Fibroblast of mammary gland (primary cell): ENCODE measurements at places on chromosomes 7 and 10.

- DNase-seq = no peak
These were observed 200.6 kb downstream of the GLRX3 start for GRCh38 chr10:130336617-130337304.

DNA sequence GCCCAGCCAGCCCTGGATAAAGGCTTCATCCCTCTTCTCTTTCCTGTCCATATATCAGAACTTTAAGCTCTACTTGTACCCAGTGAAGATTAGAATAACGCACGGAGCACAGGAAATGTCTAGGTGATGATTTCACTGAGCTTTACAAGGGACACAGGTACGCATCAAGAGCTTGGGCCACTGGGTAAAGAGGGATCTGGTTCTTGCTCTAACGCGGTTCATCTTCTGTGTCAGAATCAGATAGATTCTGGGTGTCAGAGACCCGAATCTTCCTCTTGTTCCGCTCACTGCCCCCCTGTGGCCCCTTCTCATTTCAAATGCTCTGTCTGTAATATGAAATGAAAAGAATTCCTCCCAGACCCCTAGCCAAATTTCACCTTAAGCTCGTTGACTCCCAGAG is 24.7 kb downstream of the IL2RA start:
- no peak for DNase-seq

GRCh38 chr10:47024046-47024322 is 112.8 kb downstream of the PTPN20 start:
- DNase-seq = no peak

- DNase-seq = no peak
These were observed 18.0 kb upstream of the SEM1 start for GRCh38 chr7:96727534-96728088.

GRCh38 chr10:22824984-22825383 is 102.9 kb upstream of the ARMC3 start:
- peak; percentile 70 for DNase-seq

DNA sequence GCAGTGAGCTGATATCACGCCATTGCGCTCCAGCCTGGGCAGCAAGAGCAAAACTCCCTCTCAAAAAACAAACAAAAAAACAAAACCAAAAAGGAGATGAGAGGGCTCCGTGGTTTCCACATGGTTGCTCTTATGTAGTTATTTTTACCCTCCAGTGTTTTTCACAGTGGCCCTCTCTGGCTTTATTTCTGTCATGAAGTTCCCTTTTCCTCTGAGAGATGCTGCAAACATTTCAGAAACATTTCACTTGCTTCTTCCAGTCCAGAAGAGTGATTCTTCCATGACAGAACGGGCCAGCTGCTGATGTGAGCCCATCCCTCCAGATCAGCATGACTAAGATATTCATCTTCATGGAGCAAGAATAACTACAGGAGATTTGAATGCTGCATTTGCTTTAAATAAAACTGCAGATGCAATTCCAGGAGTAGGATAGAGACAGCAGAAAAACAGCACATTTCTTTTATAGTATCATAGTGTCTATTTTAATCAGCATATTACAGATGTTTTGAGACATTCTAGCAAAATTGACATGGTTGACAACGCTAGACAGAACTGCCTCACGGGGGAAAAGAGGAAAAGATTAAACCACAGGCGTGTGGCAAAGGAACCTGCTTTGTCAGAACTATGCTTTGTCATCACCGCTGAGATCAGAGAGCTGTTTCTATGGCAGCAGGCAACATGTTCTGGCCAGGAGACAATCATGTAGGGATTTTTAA is 40.3 kb downstream of the NRCAM start:
- peak; percentile 81 for DNase-seq

DNA sequence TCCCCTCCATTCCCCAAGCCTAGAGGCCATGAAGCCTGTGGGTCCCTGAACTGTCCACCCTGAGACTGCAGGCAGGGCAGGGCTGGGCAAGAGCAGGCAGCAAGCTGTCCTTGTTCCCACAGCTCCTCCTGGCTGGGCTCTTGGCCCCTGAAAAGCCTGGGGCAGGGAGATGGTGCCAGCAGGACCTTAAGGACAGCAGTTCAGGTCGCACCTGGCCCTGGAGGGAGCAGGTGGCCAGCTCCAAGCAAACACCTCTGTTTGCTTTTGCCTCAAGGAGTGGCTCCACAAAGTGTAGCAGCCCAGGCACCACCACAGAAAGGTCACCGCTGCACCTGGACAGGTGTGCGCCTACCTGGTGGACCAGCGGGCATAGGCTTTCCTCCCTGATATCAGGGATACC is 5.2 kb downstream of the RET start:
- no peak for DNase-seq

GRCh38 chr7:155738652-155739537 is 73.4 kb downstream of the SHH start:
- DNase-seq = peak; percentile 85

DNA sequence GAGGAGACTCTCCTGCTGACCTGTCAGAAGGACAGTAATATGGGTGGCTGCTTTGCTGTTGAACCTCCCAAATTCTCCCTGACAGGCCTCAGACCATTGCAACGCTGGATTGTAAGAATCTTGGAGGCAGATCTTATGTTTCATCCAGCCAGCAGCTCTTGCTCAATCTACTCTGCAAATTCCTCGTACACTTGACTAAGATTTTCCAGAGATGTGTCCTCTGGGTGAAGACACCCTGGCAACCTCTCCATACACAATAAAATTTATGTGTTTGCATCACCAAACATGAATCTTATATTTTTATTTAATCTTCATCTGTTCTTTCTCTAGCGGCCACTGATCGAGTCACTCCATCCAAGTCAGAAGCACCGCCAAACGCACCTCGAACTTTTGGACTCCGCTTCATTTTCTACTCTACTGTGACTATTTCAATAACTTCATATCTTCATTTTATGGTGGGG is 623.1 kb downstream of the ACTR3B start:
- no peak for DNase-seq

DNA sequence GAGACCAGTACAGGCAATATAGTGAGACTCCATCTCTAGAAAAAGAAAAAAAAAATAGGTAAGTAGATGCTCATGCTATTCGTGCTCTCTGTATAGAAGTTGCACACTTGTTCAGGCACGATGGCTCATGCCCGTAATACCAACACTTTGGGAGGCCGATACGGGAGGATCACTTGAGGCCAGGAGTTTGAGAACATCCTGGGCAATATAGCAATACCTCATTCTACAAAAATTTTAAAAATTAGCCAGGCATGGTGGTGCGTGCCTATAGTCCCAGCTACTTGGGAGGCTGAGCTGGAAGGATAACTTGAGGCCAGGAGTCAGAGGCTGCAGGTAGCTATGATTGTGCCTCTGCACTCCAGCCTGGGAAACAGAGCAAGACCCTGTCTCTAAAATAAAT is 17.2 kb upstream of the NPTX2 start:
- DNase-seq = no peak

- DNase-seq = no peak
These were observed 60.3 kb downstream of the COBL start for GRCh38 chr7:51256209-51256781.

DNA sequence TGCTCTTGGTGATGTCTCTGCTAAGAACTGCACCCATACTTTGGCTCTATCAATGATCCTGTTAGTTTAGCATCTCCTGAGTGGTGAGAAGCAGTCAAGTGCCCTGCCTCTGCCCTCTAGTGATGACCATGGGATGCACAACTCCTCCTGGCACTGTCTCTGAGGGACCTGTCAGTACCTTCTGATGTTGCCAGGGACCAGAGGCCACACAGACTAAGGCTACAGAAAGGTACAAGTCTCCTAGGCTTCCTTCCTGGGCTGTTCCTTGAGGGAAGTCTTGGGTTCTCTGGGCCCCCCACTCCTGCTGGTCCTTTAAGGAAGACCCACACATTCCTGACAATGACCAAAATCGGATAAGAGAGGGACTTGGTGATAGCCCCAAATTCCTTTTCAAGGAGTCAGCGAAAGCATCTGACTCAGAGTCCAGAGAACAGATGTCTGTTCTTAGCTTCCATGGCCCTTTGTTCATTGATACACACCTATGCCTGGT is 15.3 kb downstream of the NKX2-3 start:
- peak; percentile 31 for DNase-seq

DNA sequence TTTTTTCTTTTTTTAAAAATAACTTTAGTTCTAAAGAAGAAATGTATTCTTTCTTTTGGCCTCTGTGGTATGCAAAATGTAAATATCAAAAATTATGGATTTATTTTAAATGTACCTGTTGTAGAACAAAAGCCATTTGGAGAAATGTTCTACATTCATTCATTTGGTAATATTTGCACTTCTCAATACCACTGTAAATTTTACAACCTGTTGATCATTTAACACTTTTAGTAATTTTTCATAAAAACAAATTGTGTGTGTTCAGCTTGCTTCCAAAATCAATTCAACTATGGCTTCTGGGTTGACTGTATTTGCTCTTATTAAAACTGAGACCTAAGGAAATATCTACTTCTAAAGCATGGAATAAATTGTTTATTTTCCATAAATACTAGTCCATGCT is 2.3 kb upstream of the IGF2BP3 start:
- DNase-seq = no peak

- DNase-seq = peak; percentile 54
These were observed 11.0 kb downstream of the TWIST1 start for GRCh38 chr7:19106241-19107080.

DNA sequence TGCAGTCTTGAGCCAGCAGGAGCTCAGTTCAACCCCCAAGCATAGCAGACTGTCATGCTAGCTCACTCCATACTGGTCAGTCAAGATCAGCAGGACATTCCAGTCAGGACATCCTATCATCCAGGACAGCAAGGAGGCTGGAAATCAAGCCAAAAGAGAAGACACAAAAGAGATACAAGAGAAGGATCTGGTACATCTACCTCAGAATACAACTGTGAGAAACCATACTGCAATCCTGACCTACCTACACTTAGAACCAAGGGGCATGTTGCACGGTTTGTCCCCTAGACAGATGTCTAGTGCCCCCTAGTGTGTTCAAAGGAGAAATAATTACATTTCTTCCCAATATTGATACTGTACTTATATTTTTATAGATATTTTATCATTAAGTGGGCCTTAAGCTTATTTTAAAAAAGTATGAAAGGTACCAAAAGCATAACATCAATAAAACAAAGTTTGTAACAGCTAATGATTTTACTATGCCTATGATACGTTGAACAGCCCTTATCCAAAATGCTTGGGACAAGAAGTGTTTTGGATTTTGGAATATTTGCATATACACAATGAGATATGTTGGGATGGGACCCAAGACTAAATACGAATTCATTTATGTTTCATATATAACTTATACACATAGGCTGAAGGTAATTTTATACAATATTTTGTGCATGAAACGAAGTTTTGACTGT is 26.7 kb downstream of the ERCC6 start:
- DNase-seq = peak; percentile 50

DNA sequence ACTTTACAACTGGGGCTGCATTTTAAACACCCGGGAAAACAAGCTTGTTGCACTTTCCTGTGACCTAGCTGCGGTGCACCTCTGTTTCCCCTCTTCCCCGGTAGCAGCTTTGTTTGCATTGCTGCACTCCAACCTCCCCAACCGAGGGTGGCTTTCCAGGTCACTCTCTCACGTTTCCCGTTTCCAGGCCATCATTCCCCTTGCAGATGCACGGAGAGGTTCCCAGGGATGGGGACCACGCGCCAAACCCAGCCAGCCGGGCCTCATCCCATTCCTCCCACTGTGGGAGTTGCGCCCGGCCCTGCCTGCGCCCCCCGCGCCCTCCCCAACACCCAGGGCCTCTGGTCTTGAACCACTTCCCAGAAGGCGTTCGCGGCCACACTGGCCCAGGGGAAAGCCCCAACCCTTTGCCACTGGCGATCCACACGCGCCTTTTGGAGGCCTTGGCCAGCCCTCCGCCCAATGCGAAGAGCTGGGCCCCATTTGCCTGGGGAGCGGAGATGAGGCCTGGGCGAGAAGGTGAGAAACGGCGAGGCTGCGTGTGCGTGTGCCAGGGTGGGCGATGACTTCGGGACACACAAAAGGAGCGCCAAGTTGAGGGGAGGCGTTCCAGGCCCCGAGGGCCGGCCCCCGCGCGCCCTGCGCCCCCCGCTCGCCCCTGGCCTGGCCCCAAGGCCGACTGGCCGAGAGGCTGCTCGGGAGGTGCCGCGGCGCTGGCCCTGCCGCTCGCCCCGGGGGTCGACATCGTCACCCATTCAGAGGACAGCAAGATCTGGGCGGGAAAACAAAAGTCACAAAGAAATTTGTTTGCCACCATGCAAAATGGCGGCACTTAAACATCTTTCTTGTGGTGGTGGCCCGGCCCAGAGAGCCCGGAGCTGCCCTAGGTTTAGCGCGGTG is 15.9 kb downstream of the SKIDA1 start:
- no peak for DNase-seq

DNA sequence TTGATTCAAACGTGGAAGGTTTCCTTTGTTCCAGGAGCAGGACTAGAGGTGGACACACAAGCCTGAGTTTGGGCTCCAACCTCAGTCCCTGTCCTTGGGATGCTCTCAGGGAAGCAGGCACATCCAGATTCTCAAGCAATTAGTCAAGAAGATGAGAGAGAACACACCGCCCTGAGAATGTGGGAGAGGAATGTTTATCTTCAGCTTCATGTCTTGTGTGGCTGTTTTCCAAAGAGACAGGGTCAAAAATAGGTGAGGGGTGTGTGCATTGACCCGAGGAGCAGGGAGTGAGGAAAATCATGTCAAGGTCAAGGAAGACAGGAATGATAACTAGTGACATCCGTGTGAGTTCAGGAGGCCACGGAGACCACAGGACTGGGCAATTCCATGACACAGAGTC is 472.2 kb upstream of the C7orf33 start:
- DNase-seq = no peak
